ENCODE measurements at places on chromosomes 13 and 19.

GRCh38 chr19:53977429-53977990, 13.9 kb upstream of the CACNG6 start:
- peak; percentile 90 for DNase-seq

DNA sequence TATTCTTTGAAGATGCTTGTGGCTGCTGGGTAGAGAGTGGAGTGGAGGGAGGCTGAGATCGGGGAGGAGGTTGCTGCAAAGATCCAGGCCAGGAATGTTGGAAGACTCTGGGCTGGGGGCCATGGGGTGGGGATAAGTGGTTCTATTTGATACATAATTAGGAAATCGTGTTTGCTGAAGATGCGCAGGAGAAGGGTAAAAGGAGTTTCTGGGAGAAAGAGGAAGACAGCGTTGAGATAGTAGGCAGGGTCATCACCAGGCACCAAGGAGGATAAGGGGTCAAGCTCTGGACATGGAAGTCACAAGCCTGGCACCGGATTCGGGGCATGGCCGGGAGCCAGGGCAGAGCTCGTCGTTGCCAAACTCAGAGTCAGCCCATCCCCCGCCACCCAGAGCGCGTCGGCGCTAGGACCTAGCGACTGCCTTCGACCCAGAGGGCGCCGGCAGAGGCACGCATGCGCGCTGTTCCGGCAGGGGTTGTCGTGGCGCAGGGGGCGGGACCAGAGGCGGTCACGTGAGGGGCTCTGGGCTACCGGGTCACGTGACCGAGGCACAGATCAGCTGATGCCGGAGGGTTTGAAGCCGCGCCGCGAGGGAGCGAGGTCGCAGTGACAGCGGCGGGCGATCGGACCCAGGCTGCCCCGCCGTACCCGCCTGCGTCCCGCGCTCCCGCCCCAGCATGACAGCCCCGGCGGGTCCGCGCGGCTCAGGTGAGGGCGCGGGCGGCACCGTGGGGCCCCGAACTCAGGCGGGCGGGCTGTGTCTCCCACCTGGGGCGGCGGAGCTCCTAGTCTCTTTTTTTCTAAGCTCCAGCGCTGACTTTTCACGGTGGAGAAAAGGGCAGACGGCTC, at the start of gene MCOLN1:
MCOLN1 (plus strand) TSS at position 553 of the 851 bp plus-strand sequence; CDS start at position 680, 127 bp downstream.
- peak; percentile 94 for DNase-seq

GRCh38 chr13:27965740-27966640, 3.1 kb downstream of the CDX2 start:
- no peak for DNase-seq

DNA sequence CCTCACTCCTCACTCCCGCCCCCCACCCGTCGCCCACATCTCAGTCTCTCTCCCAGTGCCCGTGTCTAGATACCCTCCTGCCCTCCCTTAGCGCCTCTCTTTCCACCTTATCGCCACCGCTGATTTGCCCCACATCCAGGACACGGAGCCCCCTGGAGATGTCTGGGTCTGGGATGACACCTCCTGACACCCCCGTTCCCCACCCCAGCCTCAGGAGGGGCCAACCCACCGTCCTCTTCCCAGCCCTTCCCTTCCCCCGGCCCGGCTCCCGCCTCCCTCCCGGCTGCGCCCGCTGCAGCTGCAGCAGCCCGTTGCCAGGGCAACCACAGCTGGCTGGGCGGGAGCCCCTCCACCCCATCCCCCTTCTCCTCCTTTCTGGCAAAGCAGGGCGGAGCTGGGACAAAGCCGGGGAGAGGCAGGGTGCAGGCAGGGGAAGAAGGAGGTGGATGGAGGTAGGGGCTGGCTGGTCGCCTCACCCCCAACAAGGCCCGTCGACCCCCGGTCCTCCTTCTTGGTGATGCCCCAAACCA, 13.5 kb downstream of the DPF1 start:
- no peak for DNase-seq

DNA sequence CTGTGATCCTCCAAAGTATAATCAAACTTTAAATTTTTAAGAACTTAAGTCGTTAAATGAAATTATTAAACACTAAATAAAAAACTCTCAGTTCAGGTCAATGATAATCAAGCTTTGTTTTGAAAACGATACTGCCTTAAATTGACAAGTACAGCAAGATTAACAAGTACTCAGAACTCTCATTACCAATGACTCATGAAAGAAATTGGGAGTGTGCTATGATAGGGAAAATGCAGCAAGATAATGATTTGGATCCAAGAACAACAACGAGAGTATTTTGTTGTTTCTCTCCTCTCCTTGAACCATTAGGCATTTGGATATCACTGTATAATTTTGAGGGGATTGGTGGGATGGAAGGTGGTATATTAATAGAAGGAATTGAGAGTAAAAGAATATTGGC, 10.2 kb downstream of the N4BP2L2 start:
- DNase-seq: no peak

- DNase-seq: no peak
Observed at GRCh38 chr13:93769607-93770006, 543.0 kb downstream of the GPC6 start.

GRCh38 chr19:39969681-39970424, 1.1 kb upstream of the PSMC4 start:
- DNase-seq: peak; percentile 47

DNA sequence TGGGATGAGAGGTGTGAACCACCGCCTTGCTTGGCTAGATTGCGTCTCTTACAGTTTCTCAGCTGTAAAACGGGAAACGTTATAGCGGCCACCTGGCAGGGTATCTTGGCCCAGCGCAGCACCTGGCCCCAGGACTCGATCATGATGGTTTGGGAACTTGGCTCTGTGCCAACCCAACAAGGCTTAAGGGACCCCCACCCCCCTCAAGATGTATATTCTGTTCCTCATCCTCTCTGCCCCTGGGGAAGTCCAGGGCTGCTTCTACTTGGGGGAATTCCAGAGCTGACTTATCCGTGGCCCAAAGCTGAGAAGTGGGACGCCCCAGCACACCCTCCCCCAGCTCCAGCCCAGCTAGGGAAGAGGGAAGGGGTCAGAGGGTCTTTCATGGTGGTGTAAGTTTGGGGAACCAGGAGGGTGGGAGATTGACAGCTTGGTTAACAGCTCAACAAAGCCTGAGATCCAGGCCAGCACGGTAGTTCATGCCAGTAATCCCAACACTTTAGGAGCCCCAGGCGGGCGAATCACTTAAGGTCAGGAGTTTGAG, 695 bp downstream of the ICAM1 start:
- DNase-seq: peak; percentile 61

DNA sequence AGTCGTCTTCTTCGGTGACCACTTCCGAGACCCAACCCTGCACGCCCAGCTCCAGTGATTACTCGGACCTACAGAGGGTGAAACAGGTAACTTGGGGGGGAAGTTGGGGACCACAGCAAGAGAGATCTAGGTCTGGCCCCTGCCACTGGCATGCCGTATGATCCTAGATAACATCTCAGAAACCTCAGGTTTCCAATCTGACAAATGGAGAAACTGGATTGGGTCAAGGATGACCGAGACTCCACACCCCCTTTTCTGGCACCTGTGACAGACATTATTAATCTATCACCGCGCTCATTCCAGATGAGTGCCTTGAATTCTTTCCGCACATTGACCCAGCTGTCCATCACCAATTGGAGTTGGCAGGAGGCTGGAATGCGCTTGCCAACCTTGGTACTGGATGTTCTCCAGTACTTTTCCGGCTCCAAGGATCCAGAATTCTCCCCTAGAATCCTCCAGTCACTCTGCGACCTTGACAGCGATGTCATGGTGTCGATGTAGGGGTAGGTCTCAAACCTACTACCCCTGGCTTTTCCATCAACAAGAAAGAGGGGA, 17.4 kb downstream of the VASP start:
- DNase-seq: no peak

GRCh38 chr13:112918266-112918665, 50.7 kb upstream of the MCF2L start:
- DNase-seq: no peak

- DNase-seq: no peak
Observed at GRCh38 chr19:42271045-42271419, 2.0 kb downstream of the CIC start.

GRCh38 chr13:32300406-32300805, 14.8 kb downstream of the ZAR1L start:
- DNase-seq: no peak

DNA sequence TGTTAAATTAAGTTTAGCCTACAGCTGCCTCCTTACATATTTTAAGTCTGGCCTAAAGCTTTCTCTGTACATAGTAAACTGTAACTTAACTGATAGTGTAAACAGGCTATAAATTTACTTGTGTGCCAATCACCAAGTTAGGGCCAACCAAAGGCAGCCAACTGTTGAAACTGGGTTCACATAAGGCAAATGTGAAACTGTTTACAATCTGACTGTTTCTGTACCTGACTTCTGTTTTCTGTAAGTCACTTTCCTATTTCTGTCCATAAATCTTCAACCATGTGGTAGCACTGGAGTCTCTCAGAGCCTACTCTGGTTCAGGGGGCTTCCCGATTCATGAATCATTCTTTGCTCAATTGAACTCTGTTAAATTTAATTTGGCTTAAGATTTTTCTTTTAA, 103.1 kb downstream of the RAP2A start:
- no peak for DNase-seq

DNA sequence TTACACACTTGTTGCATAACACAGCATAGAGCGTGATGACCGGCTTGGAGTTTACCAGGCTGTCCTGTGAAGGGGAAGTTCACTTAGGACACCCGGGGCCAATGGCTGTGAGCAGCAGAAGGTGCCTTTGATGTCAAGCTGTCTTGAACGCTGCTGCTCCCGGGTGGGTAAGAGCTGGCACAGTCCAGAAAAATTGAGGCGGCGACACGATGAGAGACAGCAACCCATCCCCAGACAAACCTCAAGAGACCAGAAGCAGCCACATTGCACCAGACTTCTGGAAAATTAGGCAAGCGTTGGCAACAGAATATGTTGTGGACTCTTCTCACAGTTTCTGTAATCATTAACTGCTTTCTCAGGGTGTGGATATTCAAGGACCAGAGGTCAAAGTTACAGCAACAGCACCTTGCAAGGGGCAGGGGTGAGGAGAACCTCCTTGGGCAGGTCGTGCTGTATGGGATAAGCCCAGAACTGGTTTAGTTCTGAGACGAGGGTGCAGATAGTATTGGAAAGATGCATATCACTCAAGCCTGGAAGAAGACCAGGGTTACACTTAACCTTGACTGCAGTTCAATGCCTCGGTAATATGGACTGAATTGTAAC, 10.1 kb downstream of the NFILZ start:
- no peak for DNase-seq

- DNase-seq: no peak
Observed at GRCh38 chr19:33484226-33484774, 37.3 kb downstream of the PEPD start.

- no peak for DNase-seq
Observed at GRCh38 chr13:37641391-37641790, 42.8 kb upstream of the POSTN start.

DNA sequence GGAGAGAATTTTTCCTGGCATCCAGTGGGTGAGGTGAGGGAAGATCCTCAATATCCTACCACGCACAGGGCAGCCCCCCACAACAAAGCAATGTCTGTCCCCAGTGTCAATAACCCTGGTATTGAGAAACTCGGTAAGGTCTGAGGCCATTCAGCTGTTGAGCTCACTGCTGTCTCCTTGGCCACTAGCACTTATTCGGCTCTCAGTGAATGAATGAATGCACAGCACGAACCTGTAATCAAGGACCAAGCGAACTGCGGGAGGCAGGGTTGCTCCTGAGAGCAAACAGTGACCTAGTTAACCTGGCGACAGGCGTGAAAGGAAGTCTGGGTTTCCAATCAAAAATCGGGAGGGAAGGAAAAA, 640 bp downstream of the ZSCAN5A start:
- DNase-seq: no peak

- DNase-seq: peak; percentile 42
Observed at GRCh38 chr19:1122972-1123363, 19.2 kb downstream of the GPX4 start.

- DNase-seq: peak; percentile 42
Observed at GRCh38 chr13:29573190-29573589, 22.3 kb downstream of the SLC7A1 start.

GRCh38 chr13:22018076-22018835, 347.4 kb downstream of the FGF9 start:
- DNase-seq: peak; percentile 42

GRCh38 chr19:1271528-1272422, 2.6 kb downstream of the CIRBP start:
- no peak for DNase-seq

DNA sequence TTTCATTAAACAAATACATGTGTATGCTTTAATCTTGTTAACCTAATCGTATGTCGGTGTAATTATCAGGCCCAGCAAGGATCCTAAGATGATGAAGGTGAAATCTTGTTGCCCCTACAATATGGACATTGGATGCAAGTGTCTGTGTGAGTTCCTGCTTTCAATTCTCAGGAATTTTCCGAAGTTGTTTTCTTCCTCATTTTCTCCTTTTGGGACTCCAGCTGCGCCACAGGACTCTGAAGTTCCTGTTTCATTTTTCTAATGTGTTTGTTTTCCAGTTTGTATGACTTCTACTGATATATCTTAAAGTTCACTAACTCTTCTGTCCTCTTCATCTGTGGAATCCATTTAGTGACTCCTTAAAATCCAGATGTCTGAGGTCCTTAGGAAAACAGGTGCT, 11.9 kb upstream of the OR7D2 start:
- no peak for DNase-seq

GRCh38 chr19:38162094-38162493, 61.9 kb downstream of the DPF1 start:
- no peak for DNase-seq
